ENCODE measurements at places on chromosomes 5 and 9.

GRCh38 chr5:135040034-135040332, 6.0 kb upstream of the PITX1 start:
- no peak for DNase-seq

- DNase-seq = no peak
Measured at GRCh38 chr5:175328176-175328575, 115.8 kb downstream of the DRD1 start.

DNA sequence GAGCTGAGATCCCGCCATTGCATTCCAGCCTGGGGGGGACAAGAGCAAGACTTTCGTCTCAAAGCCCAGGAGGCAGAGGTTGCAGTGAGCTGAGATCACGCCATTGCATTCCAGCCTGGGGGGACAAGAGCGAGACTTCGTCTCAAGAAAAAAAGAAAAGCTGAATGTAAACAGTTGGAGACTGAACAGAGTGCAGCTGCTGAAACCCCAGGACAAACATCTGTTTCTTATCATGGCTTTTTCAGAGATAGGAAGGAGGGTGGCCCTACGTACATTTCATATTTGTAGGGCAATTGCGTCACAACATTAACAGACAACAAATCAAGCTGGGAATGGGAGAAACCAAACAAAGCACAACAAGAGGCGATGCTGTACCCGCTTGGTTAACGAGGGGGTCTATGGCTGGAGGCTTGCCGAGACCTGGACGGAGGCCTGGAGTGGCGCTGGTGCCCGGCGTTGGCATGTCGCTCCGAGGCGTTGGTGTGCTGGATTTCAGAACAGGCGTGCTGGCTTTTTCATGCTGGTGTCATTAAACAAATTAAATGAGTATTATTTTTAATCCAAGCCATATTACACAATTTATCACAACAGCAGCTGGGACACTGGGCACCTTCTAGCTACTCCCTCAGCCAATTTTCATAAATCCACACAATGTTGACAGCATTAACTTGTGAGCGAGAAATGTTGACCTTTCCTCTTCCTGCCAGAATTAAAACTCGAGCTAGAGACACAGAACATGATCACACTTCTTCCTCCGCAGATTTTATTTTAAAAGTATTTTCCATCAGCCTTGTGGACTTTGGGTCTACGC, 76.1 kb downstream of the TLE1 start:
- DNase-seq = no peak

DNA sequence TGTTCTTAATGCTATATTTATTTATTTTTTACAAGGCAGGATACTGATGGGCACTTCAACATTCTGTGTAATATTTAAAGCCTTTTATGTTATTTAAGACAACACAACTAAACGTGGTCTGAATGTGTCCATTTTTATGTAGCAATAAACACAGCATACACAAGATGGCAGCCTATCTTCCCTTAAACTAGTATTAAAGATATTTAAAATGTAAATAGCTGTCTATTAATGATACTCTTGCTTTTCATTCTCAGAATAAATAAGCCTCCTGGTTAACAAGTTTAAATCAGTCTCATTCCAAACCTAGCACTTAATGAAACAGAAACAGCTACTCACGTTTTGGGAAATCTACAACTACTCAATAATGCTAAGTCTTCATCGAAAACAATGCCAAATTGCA, 315.7 kb downstream of the MCTP1 start:
- no peak for DNase-seq

GRCh38 chr9:15182101-15182551, 124.9 kb downstream of the TTC39B start:
- DNase-seq = no peak

- no peak for DNase-seq
Measured at GRCh38 chr9:17825265-17825659, 246.4 kb downstream of the SH3GL2 start.

DNA sequence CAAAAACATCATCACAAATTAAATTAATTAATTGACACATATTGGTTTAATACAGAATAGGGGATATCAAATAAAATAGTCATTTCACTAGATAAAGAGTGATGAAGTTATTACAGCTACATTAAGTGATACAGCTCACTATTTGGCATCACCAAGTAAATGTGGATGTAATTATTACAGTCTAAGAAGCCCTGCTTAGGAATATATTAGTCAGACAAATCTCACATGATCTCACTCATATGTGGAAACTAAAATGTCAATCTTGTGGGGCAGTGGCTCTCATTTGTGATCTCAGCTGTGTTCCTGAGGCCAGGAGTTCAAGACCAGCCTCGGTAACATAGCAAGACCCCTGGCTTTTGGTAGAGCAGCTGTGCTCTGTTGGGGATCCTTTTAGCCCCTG, 233.4 kb upstream of the RGMB start:
- DNase-seq = no peak

DNA sequence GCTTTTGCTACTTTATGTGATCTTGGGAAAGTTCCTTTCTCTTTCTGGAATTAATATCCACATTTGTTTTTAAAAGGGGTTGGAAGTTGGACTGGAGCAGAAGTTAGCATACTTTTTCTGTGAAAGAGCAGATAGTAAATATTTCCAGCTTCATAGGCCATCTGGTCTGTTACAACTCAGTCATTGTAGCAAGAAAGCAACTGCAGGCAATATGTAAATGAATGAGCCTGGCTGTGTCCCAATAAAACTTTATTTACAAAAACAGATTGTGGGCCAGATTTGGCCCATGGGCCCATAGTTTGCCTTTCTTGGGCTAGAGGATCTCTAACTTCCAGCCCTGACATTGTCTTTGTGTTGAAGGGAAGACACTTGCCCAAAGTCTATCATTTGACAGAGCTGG, 104.4 kb downstream of the ACTL7B start:
- no peak for DNase-seq

DNA sequence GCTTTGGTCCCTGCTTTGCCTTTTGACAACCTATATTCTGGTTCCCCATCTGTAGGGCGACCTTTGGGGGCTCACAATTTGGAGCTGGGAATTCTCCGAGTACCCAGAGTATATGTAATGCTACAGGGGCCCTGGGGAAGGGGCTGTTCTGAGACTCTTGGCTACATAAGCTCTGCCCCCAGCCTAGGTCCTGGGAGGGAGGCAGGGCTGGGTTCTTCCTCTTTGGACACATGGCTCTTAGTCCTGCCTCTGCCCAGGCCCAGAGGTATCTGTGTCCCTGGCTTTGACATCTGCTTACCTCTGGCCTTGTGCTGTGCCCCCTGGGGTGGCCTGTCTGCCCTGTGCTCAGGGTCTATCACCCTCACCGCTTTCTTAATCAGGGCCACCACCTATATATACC, 181.6 kb downstream of the CACNA1B start:
- no peak for DNase-seq
